NCI-H1436 treated with DMSO at 0.1 percent for 48 hours (cell line): ENCODE measurements at places on chromosomes 6 and 20.

DNA sequence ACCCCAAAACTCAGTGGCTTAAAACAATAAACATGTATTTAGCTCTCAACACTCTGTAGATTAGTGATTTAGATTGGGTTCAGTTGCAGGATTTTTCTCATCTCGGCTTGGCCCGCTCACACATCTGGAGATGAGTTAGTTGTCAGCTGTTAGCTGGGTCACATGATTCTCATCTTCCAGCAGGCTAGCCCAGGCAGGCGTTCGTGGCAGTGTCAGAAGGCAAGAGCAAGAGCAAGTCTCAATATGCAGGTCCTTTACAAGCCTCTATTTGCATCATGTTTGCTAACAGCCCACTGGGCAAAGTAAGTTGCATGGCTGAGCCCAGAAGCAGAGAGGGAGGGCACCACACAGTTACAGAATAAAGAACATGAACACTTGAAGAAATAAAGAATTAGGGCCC, 83.6 kb upstream of the MYLIP start:
- no peak for DNase-seq

GRCh38 chr6:101537753-101538316, 144.3 kb downstream of the GRIK2 start:
- no peak for DNase-seq

DNA sequence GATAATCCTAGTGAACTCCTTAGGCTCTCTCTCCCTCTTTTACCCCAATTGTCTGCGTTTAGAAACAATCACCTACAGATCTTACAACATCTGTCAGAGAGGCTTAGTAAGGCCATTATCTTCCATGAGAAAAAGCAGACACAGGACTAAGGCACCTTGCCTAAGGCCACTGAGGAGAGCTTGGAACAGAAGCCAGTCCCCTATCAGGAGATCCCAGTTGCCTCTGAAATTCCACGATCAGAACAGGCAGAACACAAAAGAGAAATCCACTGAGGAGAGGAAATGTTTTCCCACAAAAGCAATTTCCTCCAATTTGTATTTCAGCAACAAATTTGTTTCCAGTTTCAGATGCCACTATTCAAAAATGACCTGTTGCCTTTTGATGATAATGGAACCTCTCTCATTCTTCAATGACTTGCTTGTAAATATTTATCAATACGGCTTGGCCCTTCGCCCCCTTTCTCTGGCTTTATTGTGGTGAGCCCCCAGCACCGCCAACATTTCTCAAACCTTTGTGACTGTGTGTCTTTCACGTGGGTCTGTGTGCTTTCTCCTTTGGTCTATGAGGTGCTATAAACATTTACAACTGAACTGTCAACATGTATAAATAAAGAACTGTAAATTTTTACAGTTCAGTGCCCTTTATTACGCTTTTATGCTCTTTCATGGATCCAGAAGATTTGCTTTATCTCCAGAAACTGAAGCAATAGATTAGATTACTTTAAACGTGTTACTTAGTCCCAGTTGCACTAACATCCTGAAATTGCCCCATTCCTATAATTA, 187.8 kb upstream of the PHACTR1 start:
- no peak for DNase-seq

DNA sequence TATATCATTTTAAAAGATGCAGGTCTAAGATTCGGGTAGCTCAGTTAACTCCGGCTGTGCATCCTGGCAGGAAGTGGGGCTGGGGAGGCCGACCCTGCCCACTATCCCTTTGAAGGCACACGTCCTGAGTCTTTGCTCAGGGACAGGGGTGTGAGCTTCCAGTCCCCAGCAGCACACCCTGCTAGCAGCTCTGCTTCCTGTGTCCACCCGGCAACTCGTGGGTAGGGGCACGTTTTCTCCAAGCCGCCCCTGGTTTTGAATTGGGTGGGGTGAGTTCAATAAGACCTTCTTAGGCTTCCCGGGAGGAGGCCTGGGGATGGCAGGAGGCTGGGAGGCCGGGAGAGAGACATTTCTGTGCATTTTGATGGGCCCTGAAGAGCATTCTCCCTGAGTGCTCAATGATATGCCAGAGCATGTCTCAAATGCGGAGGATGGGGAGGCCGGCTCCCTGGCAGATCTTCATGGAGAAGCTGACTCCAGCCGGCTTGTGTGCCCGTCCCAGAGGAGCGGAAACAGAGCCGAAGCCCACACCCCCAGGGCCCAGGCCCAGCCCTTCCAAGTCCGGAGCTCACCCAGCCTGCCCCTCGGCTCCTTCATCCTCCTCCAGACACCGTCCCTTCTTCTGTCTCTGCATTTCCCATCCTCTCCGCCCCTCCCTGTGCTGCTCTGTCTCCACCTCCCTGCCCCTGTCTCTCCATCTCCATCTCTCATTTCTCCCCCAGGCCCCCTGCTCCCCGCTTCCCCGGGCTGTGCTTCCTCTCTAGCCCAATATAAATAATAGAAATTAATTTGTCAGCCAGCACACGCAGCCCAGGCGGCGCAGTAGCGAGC, 36.3 kb upstream of the ZFAND3 start:
- DNase-seq = no peak

GRCh38 chr6:139644821-139645220, 270.4 kb upstream of the CITED2 start:
- DNase-seq = no peak

DNA sequence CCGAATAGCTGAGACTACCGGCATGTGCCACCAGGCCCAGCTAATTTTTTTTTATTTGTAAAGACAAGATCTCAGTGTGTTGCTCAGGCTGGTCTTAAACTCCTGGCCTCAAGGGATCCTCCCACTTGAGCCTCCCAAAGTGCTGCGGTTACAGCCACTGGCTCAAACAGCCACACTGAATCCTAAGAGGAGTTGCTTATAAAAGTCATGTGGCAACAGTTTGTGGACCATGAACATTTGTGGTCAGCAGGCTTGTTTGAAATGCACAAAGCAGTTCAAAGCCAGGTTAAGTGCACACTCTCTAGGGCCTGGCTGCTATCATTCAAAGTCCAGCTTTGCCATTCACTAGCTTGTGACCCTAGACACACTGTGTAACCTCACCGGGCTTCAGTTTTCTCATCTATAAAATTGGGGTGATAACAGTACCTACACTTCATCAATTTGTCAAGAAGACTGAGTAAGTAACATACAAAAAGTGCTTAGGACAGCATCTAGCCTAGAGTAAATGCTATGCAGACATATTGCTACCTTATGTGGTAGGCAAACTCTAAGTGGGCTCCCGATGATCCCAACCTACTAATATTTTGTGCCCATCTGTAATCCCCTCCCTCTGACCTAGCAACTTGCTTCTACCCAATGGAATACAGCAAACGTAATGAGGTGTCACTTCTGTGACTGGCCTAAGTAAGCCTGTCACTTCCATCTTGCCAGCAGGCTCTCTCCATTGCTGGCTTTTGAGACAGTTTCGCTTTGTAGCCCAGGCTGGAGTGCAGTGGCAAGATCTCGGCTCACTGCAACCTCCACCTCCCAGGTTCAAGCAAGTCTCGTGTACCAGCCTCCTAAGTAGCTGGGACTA, 122.9 kb downstream of the ZMYND8 start:
- DNase-seq = no peak

- DNase-seq = no peak
Measured at GRCh38 chr6:72916298-72916697, 294.4 kb downstream of the KCNQ5 start.

- DNase-seq = no peak
Measured at GRCh38 chr6:102798636-102799035, 1405.1 kb downstream of the GRIK2 start.

- DNase-seq = no peak
Measured at GRCh38 chr20:44198872-44199271, 11.7 kb downstream of the OSER1 start.

DNA sequence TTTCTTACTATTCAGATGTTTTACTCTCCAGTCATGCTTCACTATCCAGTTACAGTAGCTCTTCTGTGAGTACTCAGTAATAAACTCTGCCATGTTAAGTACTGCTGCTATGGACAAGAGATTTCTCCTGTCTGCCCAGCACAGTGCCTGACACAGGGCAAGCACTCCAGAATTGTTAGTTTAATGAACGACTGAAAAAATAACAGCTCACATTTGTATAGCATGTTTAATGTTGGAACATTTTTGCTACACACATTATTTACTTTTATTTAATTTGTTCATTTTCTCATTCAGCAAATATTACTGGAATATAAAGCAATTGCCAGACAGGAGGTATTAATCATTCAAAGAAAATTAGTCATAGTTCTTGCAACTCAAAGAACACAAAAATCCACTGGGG, 142.6 kb upstream of the HMGN3 start:
- DNase-seq = no peak

GRCh38 chr6:15348528-15348927, 102.7 kb downstream of the JARID2 start:
- no peak for DNase-seq

DNA sequence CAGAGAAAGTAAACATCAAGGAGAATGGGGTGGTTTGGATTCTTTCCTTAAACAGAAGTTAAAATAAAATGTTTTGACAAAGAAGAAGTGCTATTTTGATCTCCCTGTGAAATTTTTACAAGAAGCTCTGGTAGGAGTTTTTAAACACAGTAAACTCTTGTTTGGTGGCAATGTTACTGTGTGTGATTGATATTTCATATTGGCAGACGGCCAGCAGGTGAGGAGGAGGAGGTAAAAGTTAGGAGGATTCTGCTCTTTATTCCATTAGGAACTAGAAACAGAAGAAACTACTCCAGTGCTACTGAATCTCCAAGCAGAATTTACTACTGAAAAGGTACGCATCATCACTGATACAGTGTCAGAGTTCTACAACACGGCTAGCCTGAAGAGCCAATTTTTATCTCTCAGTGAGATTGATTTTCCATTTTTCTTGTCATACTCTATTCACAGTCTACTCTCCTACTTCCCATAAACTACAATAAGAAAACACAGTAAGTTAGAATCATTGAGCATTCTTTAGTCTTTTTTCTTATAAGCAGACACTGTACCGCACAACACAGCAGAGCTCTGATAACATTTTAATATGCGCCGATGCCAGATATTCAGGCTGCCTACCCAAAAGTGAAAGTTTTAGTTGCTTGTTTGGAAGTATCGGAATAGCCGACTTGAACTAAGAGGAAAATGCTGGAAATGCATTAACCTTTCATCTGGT, 21.2 kb upstream of the AFDN start:
- DNase-seq = no peak

- no peak for DNase-seq
Measured at GRCh38 chr6:42142118-42142835, at the start of gene C6orf132. Gene C6orf132, minus strand, starts transcription at chr6:42142620. Its CDS starts 176 bp downstream, at chr6:42142444.

GRCh38 chr20:10475225-10475624, 40.1 kb downstream of the SLX4IP start:
- DNase-seq = no peak

GRCh38 chr6:129852257-129852858, 8.8 kb downstream of the TMEM244 start:
- DNase-seq = no peak

DNA sequence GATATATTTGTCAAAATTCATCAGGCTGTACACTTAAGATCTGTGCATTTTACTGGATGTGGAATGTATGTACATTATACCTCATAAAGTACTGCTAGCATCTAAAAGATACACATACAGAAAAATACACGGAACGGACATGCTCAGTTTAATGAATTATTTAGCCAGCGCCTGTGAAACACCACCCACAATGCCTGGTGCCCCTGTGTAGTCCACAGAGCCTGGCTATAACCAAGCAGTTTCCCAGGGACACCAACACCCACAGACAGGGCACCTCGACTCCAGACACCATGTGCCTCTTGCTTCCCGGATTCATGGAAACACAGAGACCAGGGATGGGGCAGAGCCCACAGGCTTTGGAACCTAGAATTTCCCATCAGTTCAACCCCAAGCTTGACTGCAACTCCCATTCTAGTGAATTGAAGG, 17.4 kb upstream of the ARMC12 start:
- no peak for DNase-seq

- no peak for DNase-seq
Measured at GRCh38 chr6:70734979-70735378, 67.3 kb downstream of the SMAP1 start.

GRCh38 chr20:54262671-54263070, 54.8 kb downstream of the PFDN4 start:
- no peak for DNase-seq

DNA sequence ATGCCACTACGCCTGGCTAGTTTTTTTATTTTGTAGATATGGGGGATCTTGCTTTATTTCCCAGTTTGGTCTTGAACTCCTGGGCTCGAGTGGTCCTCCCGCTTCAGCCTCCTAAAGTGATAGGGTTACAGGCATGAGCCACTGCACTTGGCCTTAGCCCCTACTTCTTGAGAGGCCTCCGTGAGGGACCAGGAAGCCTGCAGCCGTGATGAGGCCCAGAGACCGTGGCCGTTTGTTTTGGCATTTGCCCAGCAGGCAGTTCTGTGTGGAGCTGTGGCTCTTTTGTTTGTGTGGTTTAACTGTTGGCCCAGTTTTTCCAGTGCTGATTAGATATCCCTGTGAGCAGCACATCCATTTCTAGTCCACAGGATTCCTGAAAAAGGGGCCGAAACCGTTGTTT, 39.8 kb downstream of the SRSF3 start:
- no peak for DNase-seq

DNA sequence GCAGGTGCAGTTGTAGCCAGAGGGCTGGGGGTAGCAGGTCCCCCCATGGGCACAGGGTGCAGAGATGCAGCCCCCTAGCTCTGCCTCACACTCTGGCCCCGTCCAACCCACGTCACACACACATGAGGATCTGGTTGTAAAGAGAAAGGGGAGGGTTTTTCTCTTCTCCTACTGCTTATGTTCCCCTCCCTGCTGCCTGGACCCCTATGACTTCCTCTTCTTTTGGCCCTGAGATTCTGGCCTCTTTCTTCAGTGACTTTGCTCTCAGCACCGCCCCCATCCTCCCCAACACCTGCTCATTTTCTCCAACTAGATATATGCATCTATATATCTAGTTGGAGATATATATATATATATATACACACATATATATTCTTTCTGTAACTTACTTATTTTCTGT, 9.7 kb downstream of the NOTCH4 start:
- no peak for DNase-seq

DNA sequence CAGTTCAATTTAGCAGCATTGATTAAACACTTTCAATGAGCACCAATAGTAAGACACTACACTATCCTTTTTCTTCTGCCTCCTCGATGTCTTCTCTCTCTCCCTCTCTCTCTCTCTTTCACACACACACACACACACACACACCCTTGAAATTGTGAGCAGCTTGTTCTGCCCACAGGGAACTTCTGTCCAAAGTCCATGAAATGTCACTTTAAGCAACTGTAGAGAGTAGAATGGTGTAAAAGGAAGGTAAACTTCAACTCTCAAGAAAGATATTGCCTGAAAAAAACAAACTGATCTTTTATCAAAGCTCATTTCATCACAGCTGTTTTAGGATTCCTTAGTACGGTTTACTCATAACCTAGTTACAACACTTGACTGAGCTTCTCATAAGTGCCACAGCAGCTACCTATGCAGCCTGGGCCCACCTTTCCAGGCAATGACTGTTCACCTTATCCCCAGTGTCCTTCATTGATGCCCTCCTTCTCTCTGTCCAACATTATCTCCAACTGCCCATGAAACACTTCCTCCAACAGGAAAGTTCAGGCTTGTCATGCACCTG, 107.0 kb downstream of the TNFRSF21 start:
- no peak for DNase-seq

GRCh38 chr6:148118244-148118643, 224.4 kb upstream of the SASH1 start:
- DNase-seq = no peak
